ENCODE measurements at places on chromosomes 12 and 14.

DNA sequence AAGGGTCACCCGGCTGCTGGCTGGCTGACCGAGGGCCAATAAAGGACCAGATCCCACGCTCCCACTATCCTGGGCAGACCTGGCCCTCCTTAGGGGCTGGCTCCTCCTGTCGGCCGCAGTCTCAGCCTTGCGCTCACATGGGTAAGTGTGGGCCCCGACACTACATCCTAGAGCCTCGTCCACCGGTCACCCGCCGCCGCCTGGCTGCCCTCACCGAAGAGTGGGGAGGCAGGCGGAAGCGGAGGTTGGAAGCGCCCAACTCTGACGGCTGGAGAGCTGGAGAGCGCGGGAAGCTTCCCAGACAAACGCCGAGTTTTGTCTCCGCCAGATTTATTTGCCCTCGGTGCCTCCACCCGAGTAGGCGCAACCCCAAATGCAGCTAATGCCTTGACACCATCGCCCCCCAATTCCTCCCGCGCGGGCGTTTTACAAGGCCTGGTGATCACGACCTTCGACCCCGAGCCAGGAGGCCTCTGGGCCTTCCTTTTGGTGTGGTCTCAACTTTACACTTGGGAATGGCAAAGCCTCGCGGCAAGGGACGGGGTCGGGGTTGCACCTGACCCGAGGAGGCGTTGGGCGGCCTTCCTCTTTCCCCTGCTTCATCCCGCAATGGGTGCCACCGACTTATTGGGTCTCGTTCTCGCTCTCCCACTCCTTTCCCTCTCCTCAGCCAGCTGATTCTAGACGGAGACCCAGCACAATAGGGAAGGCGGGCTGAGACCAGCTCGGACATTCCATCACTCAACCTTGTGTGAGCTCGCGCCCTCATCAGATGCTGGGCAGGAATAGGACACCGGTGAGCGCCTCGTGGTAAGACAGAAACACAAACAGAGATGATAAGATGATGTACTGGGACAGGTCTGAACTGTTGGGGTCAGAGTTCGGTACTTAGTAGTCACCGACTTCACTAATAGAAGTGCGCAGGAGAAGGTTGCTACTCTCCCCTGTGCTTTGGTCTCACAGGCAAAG lies 78.3 kb upstream of the ANO4 start:
- no peak for DNase-seq

DNA sequence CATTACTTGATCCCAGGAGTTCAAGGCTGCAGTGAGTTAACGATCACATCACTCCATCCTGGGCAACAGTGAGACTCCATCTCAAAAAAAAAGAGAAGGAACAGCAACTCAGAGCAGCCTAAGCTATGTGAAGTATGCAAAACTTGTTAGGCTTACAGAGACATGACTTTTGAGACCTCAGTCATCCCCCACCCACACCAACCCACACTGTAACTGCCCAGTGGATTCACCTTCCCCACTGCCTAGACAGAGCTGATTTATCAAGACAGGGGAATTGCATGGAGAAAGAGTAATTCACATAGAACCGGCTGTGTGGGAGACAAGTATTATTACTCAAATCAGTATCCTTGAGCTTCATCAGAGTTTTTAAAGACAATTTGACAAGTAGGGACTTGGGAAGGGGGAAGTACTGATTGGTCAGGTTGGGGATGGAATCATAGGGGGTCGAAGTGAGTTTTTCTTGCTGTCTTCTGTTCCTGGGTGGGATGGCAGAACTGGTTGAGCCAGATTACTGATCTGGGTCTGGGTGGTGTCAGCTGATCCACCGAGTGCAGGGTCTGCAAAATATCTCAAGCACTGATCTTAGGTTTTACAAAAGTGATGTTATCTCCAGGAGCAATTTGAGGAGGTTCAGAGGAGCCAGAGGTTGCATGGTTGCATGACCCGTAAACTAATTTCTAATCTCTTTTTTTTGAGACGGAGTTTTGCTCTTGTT lies 6.2 kb upstream of the WDR89 start:
- DNase-seq: no peak

GRCh38 chr12:104863296-104863948 lies 94.7 kb downstream of the SLC41A2 start:
- DNase-seq: no peak

- DNase-seq: no peak
Observed at GRCh38 chr12:40515041-40515816, 177.0 kb upstream of the CNTN1 start.

DNA sequence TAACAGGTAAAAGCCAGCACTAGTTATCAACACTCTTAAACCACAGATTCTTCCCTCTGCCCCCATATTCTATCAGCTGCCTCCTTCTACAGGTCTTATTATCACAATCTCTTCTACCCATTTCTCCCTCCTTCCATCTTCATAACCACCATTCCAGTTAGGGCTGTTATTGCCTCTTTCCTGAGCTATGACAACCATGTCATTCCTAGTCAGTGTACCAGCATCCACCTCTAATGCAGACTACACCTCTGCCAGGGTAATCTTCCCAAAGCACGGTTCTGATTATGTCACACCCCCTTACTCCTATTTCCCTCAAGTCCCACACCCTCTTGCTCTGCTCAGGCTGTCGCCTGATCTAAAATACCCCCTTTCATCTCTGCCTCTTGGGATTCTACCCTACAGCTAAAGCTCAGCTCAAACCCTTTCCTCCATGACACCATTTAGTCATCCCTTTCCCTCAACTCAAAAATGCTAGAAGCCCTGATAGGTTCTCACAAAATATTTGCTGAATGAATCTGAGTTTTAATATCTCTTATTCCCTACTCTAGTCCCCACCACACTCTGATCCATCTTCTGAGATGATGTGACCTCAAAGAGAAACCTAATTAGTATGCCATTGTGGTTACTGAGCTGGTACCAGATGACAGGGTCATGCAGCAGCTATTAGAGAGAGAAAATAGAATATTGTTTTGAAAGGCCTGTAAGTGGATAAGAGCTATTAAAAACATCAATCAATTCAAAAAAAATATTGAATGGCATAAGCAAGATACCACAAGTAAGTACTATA lies 11.7 kb downstream of the RACGAP1 start:
- no peak for DNase-seq

- no peak for DNase-seq
Observed at GRCh38 chr12:104588921-104589590, 132.3 kb downstream of the CHST11 start.

DNA sequence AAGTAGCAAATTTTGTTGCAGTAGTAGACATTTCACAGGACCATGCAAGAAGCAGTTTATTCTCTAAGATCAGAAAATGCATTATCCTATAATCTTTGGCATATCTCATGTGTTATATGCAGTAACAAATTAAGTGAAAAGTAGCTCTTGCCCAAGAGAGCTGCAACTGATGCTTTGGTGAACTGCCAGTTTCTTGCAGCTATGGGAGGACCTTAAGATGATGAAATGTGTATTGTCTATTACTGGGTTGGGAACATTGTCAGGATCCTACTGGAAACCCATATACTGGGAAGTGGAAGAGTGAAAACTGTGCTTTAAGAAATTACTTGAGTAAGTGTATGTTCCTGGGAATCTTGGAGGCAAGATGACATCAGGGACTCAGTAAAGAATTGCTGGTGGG lies 238.8 kb downstream of the DACT1 start:
- DNase-seq: no peak

- no peak for DNase-seq
Observed at GRCh38 chr12:92334552-92334951, 188.9 kb upstream of the BTG1 start.

DNA sequence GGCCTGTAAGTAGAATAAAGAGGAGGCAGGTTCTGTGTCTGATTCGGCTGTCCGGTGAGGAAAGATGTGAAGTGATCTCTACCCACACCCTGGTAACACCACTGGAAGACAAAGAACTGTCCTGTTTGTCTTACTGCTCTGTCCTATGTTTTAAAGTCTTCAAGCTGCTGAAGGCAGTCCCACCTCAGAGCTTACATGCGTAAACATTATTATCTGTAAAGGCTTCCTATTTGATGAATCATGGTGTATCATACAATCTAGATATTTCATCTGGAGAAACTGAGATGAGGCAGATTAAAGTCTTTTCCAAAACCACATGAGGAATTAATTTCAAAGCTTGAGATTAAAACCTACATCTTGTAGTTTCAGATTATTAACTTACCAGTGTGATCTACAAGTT lies 427.6 kb downstream of the ZFP36L1 start:
- DNase-seq: no peak

DNA sequence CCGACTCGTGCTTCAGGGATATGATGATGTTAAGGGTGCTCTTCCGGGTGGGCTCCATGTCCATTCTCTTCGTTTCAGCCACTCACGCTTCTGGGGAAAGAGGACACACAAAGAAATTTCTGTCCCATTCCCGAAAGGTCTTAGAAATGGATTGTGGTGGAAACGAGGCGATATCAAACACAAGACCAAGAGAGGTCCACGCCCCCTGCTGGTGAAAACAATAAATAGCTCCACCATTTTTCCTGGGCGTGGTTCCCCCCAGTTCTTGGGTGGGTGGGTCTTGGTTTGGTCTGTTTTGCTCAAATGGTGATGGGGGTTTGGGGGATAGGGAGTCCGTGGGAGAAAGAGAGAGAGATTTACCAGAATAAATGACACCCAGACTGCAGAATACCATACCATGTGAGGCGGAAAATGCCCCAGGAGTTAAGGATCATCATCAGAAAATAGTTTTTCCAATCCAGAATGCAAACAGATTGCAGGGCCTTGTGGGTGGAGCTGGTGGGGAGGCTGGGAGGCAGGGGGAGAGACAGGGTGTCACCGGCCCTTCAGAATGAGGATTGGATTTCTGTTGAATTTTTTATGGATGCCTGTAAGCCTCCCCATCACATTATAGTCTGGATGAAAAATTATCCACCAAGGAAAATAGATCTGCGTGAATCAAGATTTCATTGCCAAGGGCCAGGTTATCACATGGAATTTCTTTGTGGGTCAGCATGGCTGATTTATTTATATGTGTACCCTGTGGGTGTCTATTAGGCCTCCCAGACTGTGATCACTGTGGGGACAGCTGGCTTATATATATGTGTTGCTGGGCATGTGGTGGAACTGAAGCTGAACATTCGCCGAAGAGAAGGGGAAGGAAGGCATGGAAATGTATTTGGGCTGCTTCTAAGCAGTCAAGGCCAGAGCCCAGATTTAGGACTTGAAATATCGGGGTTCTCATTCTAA lies 55.8 kb downstream of the SRRM4 start:
- DNase-seq: no peak

- no peak for DNase-seq
Observed at GRCh38 chr12:48681399-48681709, 684 bp downstream of the KANSL2 start.

DNA sequence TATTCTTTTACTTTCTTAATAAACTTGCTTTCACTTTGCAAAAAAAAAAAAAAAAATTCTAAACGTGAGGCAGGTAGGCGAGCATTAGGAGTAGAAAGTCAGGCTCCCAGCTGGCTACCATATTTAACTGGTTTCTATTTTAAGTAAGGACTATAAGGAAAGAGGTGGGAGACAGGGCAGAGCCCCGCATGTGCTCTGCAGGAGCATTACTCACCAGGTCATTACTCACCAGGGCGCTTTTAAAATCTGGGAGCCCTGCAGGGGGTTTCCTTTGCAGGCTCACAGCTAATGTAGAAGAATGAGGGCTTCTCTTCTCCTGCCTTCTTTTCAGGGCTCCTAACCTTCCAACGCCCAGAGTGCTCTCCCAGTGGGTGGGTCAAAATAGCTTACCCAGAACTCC lies 14.0 kb upstream of the DPF3 start:
- no peak for DNase-seq

DNA sequence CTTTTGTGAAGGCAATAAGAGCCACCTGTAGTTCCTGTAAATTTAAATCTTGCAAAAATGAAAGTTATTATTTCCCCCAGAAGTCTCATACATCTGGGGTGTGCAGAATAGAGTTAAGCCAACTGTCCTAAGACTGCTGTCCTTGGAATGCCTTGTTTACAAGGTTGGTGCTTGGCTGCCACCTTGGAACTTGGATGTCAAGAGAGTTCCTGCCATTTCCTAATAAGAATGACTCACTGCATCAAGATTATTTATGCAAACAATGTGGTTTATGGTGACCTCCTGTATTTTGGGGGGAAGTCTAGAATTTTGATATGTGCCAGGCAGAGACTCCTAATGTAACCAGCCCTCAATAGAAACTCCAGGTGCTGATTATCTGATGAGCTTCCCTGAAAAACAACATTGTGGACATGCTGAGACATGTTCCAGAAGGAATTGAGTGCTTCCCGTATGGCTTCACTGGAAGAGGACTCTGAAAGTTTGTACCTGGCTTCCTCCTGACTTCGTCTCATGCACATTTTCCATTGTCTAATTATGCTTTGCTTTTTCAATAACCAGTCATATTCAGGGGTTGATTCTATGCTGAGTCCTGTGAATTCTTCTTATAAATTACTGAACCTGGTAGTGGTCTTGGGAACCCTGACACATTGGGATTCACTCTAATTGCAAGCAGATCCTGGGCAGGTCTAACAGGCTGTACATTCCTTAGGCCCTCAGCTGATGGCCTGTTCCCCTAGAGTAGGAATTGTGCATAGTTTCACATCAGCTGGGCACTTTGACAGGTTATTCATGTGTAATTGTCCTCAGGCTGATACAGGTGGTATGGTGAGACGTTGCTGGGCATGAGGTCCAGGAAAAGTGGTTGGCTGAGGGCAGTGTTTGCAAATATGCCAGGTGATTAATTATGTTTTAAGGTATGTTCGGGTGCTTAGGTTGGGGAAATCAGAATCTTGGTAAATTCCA lies 1370.7 kb upstream of the TMEM132C start:
- no peak for DNase-seq

GRCh38 chr12:32895688-32896431 lies 717 bp downstream of the PKP2 start:
- no peak for DNase-seq

DNA sequence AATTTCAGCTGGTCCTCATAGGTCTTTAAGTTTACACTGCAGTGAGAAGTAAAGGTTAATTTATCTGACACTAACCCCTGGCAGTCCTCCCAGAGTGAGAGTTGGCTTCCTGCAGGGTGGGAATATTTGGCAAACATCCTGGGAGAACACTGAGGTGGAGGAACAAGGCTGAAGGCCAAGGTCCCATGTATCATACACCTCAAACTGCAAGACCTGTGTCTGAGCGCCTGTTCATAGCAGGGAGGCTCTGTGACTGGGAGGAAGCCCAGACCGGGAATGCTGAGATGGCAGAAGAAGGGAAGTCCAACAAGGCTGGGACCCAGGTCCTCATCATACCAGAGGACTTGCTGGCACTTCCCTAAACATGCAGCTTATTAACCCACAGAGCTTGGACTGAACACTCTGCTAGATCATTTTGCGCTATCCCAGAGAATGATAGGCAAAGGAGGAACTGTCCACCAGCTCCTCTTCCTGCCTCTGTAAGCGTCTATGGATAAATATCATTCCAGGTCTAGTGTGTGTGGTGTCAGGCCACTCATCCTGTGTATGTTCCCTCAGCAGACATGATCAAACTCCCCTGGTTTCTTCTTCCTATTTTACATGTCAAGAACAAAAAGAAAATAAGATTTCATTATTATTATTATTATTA lies 199.6 kb upstream of the CNOT2 start:
- no peak for DNase-seq

GRCh38 chr12:123269395-123269892 lies 2.2 kb downstream of the CDK2AP1 start:
- no peak for DNase-seq

GRCh38 chr12:104747955-104748354 lies 210.1 kb downstream of the SLC41A2 start:
- no peak for DNase-seq

GRCh38 chr14:54761835-54762234 lies 140.8 kb downstream of the GCH1 start:
- DNase-seq: no peak

- DNase-seq: no peak
Observed at GRCh38 chr14:63677891-63678379, 36.3 kb upstream of the WDR89 start.

- no peak for DNase-seq
Observed at GRCh38 chr12:4441355-4442335, 4.0 kb downstream of the FGF6 start.

Measured in cerebellar nuclear complex (tissue), 1 donor.